ENCODE measurements at places on chromosomes 7 and 10.

DNA sequence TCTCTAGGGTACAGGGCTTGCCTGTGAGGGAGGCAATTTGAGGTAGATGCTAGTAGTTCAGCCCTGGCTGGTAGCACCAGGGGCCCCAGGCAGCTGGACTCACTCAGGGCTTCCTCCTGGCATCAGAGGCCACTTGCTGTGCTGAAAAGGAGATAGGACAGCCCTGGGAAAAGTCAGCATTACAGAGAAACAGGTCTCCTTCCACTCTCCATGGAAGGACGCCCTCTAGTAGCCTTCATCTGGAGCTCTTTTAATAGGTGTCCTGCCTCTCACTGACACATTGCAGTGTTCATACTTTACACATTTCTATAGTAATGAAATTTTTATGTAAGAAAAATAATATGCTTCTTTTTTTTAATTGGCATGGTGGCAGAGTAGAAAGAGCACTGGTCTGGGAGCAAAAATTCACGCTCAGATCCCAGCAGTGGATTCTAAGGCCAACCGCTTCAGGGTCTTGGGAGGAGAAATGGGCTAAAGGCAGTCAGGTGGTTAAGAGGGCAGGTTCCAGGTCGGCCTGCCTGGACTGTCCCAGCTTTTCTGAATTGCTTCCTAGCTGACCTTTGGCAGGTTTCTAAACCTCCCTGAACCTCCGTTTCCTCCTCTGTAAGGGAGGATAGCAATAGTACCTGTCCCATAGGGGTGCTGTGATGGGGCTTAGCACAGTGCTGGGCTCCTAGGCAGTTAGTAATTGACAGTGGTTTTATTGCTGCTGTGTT, 35.8 kb downstream of the AIFM2 start:
- no peak for DNase-seq

DNA sequence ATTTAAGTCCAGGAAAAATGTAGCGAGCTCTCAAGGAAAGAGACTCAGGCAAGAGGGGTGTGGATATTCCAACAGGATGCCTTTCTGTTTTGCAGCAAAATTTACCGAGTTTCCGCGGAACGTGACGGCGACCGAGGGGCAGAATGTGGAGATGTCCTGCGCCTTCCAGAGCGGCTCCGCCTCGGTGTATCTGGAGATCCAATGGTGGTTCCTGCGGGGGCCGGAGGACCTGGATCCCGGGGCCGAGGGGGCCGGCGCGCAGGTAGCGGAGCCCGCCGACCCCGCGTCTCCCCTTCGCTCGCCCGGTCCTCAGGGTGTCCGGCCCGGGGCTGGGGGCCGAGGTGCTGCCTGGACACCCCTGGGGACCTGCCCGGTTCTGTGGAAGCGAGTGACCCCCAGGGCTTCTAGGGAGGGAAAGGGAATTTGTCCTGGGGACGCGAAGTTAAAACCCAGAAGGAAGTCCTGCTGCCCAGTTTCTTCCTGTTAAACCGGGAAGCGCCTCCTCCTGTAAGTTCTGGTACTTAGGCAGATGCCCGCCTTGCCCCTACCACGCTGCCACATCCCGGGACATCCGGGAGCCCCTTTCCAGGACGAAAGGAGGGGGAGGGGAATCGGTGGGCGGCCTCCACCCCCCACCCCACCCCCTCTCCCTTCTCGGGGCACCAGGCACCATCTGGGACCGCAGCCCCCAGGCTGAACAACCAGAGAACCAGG, 2.5 kb downstream of the VSTM2A start:
- no peak for DNase-seq

GRCh38 chr10:63644418-63645142, 123.4 kb downstream of the REEP3 start:
- no peak for DNase-seq

GRCh38 chr7:68146983-68147382, 1150.3 kb downstream of the TYW1 start:
- DNase-seq, result no peak

GRCh38 chr7:67484244-67484751, 487.7 kb downstream of the TYW1 start:
- DNase-seq, result no peak
